RPMI7951 (cell line): ENCODE measurements at places on chromosomes 5 and 9. TPM values are rescaled to one million over a fixed set of nuclear protein-coding genes. Genes with fewer than 3 reads are reported as not detected.

DNA sequence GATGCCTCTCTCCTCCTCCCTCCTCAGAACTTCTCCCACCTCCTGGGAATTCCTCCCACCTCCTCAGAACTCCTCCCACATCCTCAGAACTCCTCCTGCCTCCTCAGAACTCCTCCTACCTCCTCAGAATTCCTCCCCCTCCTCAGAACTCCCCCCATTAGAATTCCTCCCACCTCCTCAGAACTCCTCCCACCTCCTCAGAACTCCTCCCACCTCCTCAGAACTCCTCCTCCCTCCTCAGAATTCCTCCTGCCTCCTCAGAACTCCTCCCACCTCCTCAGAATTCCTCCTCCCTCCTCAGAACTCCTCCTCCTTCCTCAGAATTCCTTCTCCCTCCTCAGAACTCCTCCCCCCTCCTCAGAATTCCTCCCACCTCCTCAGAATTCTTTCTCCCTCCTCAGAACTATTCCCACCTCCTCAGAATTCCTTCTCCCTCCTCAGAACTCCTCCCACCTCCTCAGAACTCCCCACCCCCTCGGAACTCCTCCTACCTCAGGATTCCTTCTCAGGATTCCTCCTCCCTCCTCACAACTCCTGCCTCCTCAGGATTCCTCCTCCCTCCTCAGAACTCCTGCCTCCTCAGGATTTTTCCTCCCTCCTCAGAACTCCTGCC, 23.9 kb downstream of the SLC46A2 start:
- peak; percentile 33 for DNase-seq

DNA sequence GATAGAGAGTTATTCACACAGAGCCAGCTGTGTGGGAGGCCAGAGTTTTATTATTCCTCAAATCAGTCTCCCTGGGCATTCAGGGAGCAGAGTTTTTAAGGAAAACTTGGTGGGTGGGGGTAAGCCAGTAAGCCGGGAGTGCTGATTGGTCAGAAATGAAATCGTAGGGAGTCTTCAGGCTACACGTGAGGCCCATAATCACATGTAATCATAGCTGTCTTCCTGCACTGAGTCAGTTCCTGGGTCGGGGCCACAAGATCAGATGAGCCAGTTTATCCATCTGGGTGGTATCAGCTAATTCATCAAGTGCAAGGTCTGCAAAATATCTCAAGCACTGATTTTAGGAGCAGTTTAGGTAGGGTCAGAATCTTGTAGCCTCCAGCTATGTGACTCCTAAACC, 10.8 kb upstream of the TTC39B start:
- peak; percentile 55 for DNase-seq

- DNase-seq: no peak
These were observed 29.5 kb downstream of the ZFYVE16 start for GRCh38 chr5:80437326-80437725.

- no peak for DNase-seq
These were observed 1.8 kb downstream of the KLF4 start for GRCh38 chr9:107487521-107488374.

DNA sequence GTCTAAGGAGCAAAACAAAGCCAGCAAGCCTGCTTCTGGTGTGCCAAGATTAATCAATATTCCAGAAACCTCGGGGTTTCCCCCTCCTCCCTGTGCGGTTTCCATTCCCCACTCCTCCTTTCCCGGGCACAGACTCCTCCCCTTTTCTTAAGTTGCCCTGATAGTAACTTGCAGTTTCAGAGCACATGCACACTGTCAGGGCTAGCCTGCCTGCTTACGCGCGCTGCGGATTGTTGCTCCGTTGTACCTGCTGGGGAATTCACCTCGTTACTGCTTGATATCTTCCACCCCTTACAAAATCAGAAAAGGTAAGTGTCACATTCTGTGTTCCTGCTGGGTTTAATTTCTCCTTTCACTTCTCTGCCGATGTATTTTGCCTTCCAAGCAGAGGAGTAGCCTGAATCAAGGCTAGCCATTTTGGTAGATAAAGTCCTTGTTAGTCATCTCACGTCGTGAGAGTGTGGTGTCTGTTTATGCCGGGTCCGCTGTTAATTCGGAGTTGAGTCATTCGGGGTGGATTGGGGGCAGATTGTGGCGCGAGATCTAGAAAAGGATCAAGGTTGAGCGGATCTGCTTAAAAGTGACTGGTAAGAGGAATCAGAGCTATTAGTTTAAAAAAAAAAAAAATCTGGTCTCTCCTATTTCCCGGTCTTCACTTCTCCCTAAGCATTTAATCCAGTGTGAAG, at the start of gene SLC1A3:
TSS of gene SLC1A3 (plus strand) at position 179 of the 686 bp plus-strand sequence. CDS start 1,818 bp downstream, outside the sequence.
- DNase-seq: peak; percentile 87

DNA sequence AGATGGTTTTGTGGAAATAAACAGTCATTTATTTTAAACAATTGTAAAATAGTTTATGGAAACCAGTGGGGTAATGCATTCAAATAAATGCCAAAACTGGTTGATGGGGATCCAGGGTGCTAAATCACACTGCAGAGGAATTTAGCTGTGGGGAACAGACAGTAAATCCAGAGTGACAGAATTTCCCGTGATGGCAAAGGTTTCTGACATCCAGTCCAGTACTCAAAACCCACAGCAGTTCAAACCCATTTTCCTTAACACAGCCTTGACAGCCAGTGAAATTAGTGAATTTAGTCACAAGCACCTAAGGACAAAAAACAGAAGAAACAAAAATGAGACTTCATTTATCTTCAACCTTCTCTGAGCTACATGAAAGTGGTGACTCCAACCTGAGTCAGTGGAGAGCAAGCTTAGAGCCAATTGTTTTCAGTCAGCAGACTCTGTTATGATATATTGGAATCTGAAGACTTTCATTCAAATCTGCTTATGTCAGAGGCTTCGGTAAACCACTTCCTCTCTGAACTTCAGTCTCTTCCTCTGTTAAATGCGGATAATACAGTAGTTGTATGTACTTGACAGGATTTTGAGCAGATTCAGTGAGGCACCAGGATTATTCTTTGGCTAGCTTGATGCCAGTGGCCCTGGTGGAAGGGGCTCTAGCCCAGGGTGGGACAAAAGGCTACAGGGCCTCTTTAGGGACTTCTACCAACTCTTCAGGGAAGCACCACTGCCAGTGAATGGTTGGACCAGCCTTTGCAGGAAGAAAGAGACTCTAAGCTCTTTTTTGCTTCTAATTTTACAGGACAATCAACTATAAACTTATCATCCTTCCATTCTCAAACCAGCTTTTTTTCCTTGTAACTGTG, 185.3 kb downstream of the MAPKAP1 start:
- peak; percentile 88 for DNase-seq

GRCh38 chr5:157108976-157109375, at the start of gene HAVCR2:
HAVCR2 (minus strand) TSS chr5:157109044; CDS start chr5:157108983, 61 bp downstream.
- DNase-seq: no peak

DNA sequence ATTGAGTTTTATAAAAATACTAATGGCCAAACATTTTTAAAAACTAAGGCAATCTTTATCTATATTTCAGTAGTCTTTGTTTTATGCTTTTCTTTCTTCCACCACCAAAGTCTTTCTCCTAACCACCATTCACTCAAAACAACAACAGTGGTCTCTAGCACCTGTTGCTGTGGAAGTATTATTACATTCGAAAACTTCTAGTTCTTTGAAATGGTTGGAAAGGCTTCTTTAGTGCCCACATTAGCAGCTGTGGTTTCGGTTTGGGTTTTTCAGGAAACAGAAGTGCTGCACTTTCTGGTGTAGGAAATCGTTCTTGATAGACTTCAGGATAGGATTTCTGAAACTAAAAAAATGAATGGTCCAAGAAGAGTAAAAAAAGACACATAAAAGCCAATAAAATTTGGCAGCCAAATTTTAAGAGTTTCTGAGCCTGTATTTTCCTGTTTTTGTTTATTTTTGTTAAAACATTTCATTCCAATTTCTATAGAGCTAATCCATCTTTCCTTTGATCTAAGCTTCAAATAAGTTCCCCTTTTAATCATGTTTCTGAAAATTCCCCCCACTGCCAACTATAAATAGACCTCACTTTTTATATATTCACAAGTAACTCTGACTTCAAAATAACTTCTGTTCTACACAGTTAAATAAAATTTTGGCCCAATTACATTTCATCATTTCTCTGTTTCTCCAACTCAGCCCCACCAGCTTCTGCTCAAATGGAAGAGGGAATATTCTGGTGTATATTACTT, 102.2 kb downstream of the DEPDC1B start:
- DNase-seq: no peak

The PCDHGA2 gene
- 6.8 and 7.0 TPM in 2 replicates for total RNA-seq

The RFESD gene
- 2.4 and 4.8 TPM in 2 replicates for total RNA-seq

The KIF4B gene
- not detected in 2 replicates for total RNA-seq
